Fibroblast of pulmonary artery (primary cell): ENCODE measurements at places on chromosomes 4 and X.

- no peak for DNase-seq
Measured at GRCh38 chr4:14359991-14360390, 642.3 kb upstream of the CPEB2 start.

GRCh38 chrX:154967603-154968002, 54.9 kb downstream of the F8 start:
- peak; percentile 13 for DNase-seq

- no peak for DNase-seq
Measured at GRCh38 chr4:143360838-143361625, 24.4 kb downstream of the GAB1 start.

GRCh38 chr4:72587334-72587733, 18.3 kb upstream of the ADAMTS3 start:
- DNase-seq, result no peak

DNA sequence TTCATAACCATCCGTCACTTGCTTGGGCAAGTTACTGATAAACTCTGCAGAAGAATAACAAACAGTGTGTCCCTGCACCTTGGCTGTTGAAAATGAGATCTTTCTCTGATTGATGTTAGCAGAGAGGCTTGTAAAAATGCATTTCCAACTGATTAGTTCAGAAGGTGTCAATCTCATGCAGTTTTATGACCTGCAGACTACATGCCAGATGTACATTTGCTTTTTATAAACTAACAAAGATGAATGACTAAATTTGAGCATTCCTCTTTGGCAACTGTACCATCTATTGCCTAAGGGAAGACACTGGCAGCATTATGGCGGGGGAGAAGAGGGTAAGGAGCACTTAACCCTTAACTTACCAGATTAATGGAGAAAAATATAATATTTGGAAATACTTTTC, 192.8 kb downstream of the DCTD start:
- DNase-seq, result no peak

DNA sequence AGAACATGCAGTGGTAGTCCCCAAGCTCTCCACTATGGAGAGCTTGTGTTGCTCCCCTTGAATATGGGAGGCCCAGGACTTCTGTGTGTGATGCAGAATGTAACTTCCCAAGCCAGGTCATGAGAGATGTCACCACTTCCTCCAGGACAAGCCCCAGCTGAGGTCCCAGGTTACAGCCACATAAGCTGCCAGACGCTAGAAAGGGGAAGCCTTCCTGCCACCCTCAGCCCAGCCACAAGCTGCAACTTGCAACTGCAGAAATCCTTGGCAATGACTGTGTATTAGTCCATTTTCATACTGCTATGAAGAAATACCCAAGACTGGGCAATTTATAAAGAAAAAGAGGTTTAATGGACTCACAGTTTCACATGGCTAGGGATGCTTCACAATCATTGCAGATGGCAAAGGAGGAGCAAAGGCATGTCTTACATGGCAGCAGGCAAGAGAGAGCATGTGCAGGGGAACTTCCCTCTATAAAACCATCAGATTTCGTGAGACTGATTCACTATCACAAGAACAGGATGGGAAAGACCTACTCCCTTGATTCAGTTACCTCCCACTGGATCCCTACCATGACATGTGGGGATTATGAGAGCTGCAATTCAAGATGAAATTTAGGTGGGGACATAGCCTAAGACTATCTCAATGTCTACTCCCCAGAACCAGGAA, 91.5 kb upstream of the DHX15 start:
- no peak for DNase-seq

DNA sequence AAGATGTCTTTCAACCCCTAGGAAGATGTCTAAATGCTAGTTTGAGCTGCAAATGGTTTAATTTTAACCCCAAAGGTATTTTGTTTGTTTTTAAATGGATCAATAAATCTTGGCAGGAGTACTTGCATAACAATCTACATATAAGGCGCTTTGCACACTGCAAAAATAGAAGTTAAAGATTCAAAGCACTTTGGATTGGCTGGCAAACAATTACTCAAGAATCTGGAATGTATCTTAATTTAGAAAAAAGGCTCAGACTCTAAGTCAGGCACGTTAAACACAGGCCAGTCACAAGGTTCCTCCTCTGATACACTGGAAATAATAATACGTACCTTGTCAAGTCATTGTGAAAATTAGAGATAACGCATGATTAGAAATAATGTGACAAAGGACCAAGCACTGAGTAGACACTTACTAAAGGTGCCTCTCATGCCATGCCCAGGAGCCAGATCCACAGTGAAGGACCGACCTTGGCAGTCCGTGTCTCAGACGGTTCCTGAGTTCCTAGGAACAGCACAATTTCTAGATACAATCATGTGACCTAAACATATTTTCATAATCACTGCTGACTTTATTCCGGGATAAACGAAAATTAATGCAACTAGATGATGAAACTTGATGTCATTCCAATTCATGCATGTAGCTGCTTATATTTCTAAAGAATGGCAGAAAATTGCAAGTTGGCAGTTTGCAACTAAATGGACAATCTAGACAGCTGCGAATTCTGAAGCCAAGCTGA, 49.6 kb downstream of the PROM1 start:
- peak; percentile 16 for DNase-seq

DNA sequence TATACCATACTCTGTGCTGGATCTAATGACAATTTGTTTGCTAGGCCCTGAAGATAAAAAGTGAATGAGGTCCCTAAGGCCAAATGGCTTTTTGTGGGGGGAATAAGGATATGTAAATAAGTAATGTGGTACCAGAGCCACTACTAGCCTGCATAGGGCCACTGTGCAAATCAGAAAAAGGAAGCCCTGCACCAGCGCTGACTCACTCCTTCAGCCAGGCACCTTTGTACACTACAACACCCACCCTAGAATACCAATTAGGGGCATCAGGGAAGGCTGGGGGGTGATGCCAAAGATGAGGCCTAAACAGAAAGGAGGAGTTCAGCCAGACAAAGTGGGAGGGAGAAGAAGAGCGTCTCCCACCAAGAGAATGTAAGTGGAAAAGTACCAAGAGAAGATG, 122.2 kb downstream of the CAMK2D start:
- no peak for DNase-seq

GRCh38 chr4:176259330-176260090, 9.5 kb downstream of the ASB5 start:
- peak; percentile 51 for DNase-seq

GRCh38 chr4:170190265-170190664, 100.5 kb upstream of the AADAT start:
- no peak for DNase-seq

DNA sequence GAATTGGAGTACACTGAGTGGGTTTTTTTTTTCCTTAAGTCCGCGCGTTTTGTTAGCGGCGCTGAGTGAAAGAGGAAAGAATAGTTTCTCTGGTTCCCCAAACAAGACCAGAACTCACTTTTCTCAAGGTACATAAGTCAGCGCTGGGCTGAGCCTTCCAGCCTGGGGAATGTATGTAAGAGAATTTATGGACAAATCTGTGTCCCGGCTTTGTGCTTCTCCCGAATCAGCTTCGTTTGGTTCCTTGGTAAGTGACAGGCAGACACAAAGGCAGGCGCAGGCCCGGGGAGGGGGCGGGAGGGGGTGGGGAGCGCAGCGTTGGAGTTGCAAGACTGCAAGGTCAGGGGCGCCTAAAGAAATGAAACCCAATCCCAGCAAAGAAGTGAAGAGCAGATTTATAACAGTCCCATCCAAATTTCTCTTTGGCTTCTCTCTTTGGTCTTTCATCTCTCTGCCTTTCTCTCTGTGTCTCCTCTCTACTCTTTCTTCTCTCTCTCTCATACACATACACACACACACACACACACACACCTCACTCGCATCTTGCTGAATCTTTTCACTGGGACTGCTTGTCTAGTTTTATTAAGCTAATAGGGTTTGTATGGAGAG, 981 bp downstream of the TET2 start:
- DNase-seq, result peak; percentile 50

- DNase-seq, result no peak
Measured at GRCh38 chr4:73885574-73886267, 16.5 kb downstream of the CXCL1 start.

DNA sequence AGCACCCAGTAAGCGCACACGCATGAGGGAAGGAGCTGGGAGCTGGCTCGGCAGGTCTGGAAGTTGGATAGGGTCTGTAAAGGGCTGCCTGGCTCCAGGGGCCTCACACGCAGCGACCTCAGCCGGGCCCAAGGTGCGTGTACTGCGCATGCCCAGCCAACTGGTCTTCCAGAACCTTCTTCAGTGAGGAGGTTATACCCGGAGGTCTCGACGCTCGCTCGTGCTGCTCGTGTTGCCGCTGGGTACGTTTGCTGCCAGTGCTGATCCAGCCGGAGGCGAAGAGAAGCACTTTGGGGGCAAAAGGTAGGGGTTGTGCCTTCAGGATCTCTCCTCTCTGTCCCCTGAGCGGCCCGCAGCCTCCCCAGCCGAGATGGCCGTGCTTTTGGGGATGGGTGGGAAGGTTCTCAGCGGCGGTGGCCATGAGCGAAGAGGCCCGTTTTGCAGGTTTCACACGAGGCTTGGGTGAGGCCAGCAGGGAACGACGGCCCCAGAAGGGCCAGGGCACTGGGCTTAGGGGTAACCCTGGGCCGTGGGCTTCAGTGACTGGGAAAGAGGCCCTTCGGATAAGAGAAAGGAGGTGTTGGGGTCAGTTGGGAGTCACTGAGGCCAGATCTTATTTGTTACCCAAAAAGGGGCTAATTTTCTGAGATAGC, 3.8 kb upstream of the CXCL9 start:
- no peak for DNase-seq

DNA sequence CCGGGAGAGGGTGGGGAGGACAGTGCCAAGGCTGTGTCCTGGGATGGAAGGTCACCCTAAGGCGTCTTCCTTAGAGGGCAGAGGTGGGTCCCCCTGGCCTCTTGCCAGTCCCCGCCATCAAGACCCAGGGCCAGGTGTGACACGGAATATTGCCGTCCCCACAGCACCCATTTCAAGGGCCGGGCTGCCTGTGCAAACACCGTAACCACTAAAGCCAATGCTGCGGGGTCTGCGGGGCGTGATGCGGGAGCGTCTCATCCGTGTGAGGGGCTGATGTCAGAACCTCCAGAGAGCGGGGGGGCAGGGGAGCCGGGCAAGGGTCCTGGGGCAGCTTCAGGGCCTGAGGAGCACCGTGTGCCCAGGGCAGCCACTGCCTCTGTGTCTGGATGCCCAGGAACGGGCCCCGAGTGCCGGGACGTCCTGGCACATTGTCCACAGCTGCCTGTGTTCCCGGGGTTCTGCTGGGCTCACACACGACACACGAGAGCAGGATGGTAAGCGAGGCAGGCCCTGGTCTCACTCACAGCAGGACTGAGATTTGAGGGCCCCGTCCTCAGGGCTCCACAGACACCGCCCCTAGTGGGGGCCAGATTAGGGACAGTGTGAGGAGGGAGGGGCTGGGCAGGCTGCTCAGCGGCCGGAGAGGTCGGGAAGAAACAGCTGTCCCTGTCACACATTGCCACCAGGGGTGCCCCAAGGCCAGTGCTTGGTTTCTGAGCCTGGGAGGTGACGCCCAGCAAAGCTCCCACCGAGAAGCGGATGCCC, 29.2 kb downstream of the NKX1-1 start:
- DNase-seq, result no peak

- DNase-seq, result no peak
Measured at GRCh38 chrX:69045616-69046345, 119.5 kb downstream of the PJA1 start.
